ENCODE measurements at places on chromosomes 3 and 15.

- DNase-seq = no peak
Observed at GRCh38 chr3:191239407-191240031, 40.5 kb downstream of the OSTN start.

DNA sequence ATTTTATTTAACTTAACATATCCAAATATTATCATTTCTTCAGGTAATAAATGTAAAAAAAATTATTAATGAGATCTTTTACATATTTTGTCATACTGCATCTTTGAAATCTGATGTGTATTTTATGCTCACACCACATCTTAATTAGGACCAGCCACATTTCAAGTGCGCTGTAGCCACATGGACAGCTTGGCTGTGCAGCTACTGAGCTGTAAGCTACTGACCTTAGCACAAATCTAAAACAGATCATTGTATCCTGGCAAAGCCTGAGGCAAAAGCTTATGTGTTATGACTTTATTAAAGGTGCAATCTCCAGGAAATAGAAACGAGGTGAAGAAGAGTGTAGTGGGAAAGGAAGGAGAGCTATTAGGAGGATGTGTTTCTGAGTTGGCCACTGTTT lies 126.7 kb upstream of the UBE2E2 start:
- DNase-seq = no peak

DNA sequence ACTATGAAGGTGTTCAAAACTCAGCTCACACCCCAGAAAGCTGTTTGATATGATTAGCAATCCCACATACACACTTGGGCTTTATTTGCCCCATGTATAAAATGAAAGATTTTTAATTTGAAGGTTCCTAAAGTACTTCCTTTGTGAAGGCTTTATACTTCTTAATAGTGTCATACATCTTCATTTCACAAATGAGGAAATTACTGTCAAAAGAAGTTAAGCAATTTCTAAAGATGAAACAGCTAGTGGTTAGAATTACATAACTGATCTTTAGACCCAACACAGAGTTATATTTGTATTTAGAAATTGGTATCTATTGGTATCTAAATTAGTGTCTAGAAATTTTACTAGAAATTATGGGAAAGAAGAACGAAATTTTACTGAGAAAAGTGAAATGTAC lies 7.1 kb downstream of the CD200R1 start:
- DNase-seq = no peak

- no peak for DNase-seq
Observed at GRCh38 chr15:94793641-94794040, 562.3 kb downstream of the MCTP2 start.

DNA sequence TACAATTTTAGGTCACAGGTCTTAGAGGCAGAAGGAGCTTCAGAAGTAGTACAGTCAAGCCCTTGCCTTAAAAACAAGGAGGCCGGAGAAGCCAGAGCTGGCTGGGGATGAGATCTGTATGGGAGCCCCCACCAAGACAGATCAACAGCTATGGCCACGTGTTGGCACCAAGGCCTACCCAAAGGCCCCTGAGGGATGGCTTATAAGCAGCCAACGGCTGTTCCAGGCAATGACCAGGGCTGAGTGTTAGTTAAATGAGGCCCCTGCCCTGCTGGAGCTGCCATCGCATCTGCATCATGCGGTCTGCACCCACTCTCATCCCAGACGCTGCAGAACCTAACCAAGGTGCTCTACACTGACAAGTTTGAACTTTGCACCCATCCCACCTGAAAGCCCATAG lies 43.3 kb downstream of the CCDC12 start:
- no peak for DNase-seq

DNA sequence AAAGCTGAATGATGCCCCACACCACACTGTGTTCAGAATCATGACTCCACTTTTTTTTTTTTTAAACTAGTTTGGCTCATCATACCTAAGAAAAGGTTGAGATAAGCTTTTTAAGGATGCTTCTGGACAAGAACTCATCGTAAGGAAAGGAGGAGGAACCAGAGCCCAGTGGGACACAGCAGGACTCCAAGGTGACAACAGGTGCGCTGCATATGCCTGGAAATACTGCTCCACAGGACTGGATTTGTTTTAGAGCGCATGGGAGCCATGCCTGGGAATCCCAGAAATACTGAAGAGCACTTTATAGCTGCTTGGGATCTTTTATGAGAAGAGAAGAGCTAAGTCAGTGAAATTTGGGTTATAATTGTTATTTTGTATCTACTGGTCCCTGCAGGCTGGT lies 93.4 kb downstream of the NEDD4 start:
- no peak for DNase-seq

- no peak for DNase-seq
Observed at GRCh38 chr3:24714436-24714835, 219.8 kb upstream of the THRB start.
